HFFc6 (cell line): ENCODE measurements at places on chromosomes 4 and X. TPM values are rescaled to one million over a fixed set of nuclear protein-coding genes. Genes with fewer than 3 reads are reported as not detected.
A peak's percentile ranks its signal among the peaks of the same experiment; 100 is the strongest.

GRCh38 chr4:180727478-180727877, 1515.7 kb upstream of the TENM3 start:
- H3K27ac ChIP-seq: no peak overlapping the region
- DNase-seq: no peak
- H3K36me3 ChIP-seq: no peaks in the 10 kb centered on the region
- H3K4me1 ChIP-seq: no peaks in the 10 kb centered on the region
- H3K4me3 ChIP-seq: no peak overlapping the region

The GNRHR gene
- not detected in 3 replicates for total RNA-seq

The AFM gene
- not detected in 3 replicates for total RNA-seq

GRCh38 chr4:70583952-70584834, 7.9 kb upstream of the AMBN start:
- H3K4me3 ChIP-seq: no peak overlapping the region
- no peak for DNase-seq
- H3K27me3 ChIP-seq: peaks cover 4% of the 10 kb centered on the region; the same call in 1 of the 2 replicates
- H3K36me3 ChIP-seq: no peaks in the 10 kb centered on the region

DNA sequence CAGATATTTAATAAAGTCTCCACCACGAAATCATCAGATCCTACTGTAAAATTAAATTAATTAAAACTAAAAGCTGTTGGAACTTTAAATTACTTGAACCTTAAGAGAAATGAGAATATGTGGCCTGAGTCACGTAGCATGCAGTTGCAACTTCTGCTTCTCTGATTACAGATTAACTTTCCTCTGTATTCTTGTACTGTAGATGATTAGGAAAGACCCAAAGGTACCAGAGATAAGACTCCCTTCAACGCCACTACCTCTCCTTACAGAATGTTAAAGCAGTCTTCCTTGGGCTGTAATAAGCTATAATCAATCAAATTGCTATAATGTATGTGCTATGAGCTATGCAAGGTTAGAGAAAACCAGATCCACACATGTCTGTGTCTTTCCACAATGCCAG, 47.9 kb downstream of the FAM13A start:
- no peak overlapping the region for H3K4me3 ChIP-seq
- no peak for DNase-seq
- peaks cover 23% of the 10 kb centered on the region for H3K4me1 ChIP-seq
- no peak overlapping the region for H3K27ac ChIP-seq
- peaks cover 32% of the 10 kb centered on the region for H3K36me3 ChIP-seq

- H3K27ac ChIP-seq: peak overlapping the region; percentile 78
- no peaks in the 10 kb centered on the region for H3K27me3 ChIP-seq
- H3K36me3 ChIP-seq: no peaks in the 10 kb centered on the region; the same call in 1 of the 2 replicates
- peak overlapping the region; percentile 84 for H3K4me3 ChIP-seq
Observed at GRCh38 chrX:139890991-139891700, 41.7 kb downstream of the ATP11C start.

GRCh38 chr4:189087971-189088370, 852.7 kb upstream of the FRG1 start:
- H3K27me3 ChIP-seq: no peaks in the 10 kb centered on the region
- H3K4me1 ChIP-seq: peaks cover 25% of the 10 kb centered on the region
- no peaks in the 10 kb centered on the region for H3K36me3 ChIP-seq
- H3K27ac ChIP-seq: no peak overlapping the region
- no peak for DNase-seq
- H3K4me3 ChIP-seq: no peak overlapping the region

DNA sequence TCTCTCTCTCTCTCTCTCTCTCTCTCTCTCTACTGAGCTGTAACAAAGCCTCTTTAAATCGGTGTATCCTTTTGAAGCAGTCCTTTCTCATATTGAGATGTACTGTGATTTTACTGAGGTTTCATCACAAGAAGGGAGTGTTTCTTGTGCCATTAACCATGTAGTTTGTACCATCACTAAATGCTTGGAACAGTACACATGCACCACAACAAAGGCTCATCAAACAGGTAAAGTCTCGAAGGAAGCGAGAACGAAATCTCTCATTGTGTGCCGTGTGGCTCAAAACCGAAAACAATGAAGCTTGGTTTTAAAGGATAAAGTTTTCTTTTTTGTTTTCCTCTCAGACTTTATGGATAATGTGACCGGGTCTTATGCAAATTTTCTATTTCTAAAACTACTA, 37.2 kb downstream of the HPF1 start:
- peaks cover 11% of the 10 kb centered on the region for H3K4me1 ChIP-seq
- no peak overlapping the region for H3K27ac ChIP-seq
- DNase-seq: no peak
- no peak overlapping the region for H3K4me3 ChIP-seq

The CLDN2 gene
- not detected in 2 replicates for total RNA-seq

The CYBB gene
- not detected in 3 replicates for total RNA-seq

DNA sequence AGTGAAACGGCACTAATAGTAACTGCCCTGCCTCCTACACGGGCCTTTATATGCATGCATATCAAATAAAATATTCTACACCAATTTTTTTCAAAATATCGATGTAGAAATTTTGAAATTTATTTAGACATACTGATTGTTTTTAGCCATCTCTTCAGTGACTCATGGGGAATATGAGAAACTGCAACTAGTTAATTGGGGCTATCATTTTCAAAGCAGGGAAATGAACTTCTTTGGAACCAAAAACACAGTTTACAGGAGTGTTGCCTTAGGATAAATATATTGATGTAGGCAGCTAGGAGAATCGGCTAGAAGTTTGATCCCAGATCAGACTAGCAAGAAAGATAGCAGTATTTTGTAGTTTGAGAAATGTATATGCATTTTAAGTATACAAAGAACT, 1010.8 kb upstream of the AGA start:
- no peaks in the 10 kb centered on the region; the same call in 1 of the 2 replicates for H3K36me3 ChIP-seq

DNA sequence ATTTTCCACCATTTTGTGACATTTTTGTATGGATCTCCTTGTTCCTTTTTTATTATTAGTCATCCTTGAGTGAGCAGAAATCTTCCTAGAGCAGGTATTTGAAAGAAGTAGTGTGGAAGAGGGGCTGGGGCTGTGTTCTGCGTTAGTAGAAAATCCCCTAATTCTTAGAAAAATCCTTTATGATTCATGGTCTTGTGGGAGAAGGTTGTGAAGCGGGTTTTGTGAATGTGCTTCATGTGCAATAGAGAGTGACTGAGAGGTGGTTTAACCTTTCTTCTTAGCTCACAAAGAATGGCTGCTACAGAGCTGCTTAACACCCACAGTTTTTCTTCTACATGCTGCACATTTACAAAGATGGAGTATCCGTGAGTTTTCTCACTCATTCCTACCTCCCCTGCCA, 220.5 kb downstream of the IDS start:
- H3K4me3 ChIP-seq: no peak overlapping the region
- no peak overlapping the region for H3K27ac ChIP-seq
- H3K36me3 ChIP-seq: no peaks in the 10 kb centered on the region
- H3K27me3 ChIP-seq: no peaks in the 10 kb centered on the region
- no peaks in the 10 kb centered on the region for H3K4me1 ChIP-seq

DNA sequence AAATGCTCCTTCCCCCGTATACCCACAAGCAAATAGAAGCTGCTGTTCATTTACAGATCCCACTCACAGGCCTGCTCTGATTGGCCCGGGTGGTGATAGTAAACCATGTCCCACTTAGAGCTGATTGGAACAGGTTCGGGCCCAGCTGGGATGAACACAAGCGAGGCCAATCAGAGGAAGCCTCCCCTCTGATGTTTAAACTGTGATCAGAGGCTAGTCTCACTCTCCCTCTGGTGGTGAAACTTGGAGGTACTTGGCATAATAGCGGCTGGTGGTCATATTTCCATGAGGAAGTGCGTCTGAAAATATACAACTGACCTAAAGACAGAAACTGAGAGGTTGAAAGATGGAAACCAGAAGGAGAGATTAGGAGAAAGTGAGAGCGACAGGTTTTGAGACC, 51.5 kb upstream of the TRPC3 start:
- DNase-seq: no peak
- H3K27me3 ChIP-seq: peaks cover 5% of the 10 kb centered on the region; the same call in 1 of the 2 replicates
- no peaks in the 10 kb centered on the region for H3K36me3 ChIP-seq
- H3K4me3 ChIP-seq: no peak overlapping the region
- no peak overlapping the region for H3K27ac ChIP-seq

The PLXNB3 gene
- total RNA-seq: 13.2 to 39.4 TPM (median 30.9 TPM) in 3 replicates

DNA sequence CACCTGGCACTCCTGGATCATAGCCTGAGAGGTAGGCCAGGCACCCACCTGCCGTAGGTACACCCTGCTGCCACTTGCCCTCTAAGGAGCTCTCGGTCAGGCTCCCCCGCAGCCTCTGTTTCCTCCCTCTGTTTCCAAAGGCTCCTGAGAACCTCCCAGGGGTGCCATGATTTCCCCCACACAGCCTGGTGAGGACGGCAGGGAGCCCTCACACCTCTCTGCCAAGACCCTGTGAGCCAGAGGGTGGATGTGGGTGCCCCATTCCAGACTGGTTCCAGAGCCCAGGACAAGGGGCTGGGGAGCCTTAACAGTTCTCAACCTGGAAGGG, 1.6 kb upstream of the ABLIM2 start:
- H3K27ac ChIP-seq: no peak overlapping the region
- peaks cover 26% of the 10 kb centered on the region for H3K27me3 ChIP-seq
- no peak overlapping the region; the same call in 1 of the 2 replicates for H3K4me3 ChIP-seq
- no peak for DNase-seq

DNA sequence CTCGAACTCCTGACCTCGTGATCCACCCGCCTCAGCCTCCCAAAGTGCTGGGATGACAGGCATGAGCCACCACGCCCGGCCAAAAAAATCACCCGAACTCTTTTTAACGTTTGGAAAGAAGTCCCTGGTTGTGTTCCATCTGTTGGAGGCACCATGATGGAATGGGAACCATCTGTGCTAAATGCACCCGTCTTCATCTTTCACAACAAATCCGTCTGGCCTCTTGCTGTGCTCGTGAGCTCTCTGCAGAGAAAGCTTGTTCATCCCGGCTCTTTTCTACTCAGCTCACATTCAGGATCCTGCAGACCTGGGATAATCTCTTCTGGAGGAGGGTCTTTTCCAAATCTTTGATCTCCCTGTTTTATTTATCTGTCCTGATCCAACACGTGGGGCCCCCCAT, 188.8 kb downstream of the CRLF2 start:
- peaks cover 24% of the 10 kb centered on the region for H3K27me3 ChIP-seq
- no peak for DNase-seq
- H3K36me3 ChIP-seq: no peaks in the 10 kb centered on the region
- H3K4me1 ChIP-seq: no peaks in the 10 kb centered on the region

- H3K27ac ChIP-seq: peak overlapping the region; percentile 24; the same call in 1 of the 2 replicates
- peaks cover 4% of the 10 kb centered on the region for H3K27me3 ChIP-seq
- H3K4me1 ChIP-seq: peaks cover 25% of the 10 kb centered on the region
- no peak overlapping the region for H3K4me3 ChIP-seq
- peak; percentile 23 for DNase-seq
Observed at GRCh38 chr4:106034220-106034619, 138.9 kb downstream of the NPNT start.

DNA sequence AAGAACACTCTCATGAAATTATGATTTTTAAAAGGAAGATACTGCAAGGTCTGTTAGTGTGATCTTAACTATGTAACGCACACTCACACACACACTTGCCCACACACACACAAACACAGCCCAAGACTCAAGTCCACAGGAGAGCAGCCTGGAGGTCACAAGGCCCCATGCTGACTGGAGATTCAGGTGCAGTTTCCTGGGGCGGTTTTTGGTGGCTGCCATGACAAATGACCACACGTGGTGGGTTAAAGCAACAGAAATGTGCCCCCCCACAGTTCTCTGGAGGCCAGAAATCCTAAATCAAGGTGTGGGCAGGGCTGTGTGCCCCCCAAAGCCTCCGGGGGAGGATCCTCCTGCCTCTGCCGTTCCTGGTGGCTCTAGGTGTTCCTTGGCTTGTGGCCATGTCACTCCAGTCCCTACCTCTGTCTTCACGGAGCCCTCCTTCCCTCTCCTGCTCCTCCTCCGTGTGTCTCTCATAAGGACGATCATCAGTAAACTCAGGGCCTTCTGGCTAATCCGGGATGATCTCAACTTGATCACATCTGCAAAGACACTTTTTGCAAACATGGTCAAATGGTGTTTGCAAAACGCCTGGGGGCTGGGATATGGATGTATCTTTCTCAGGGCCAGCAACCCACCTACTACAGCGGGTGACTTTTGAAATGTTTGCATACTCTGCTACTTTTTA, 9.7 kb upstream of the HTRA3 start:
- H3K27ac ChIP-seq: no peak overlapping the region
- peaks cover 18% of the 10 kb centered on the region for H3K4me1 ChIP-seq
- no peak overlapping the region for H3K4me3 ChIP-seq
- no peak for DNase-seq
- peaks cover 21% of the 10 kb centered on the region for H3K27me3 ChIP-seq
- H3K36me3 ChIP-seq: no peaks in the 10 kb centered on the region

DNA sequence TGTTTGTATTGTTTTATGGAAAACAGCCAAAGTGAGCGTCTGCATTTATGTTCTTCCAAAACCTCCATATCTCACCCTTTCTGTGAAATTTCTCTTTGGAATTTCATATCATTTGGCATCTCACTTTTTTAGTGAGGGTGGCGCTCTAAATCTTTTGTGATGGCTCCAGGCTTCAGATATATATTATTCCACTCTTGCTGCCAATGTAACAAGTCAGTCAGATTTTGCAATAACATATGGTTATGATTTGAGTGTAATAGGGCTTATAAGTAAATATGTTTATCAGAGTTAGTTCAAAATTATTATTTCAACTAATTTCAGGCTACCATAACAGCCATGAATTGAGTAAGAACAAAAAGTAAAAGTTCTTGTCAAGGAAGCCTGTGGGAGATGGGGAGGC, 314.7 kb downstream of the PDGFC start:
- no peak overlapping the region for H3K4me3 ChIP-seq
- H3K27me3 ChIP-seq: no peaks in the 10 kb centered on the region
- DNase-seq: no peak
- peaks cover 7% of the 10 kb centered on the region for H3K36me3 ChIP-seq

- peaks cover 4% of the 10 kb centered on the region; the same call in 1 of the 2 replicates for H3K36me3 ChIP-seq
- H3K4me1 ChIP-seq: peaks cover 43% of the 10 kb centered on the region
- no peak overlapping the region for H3K4me3 ChIP-seq
- no peaks in the 10 kb centered on the region for H3K27me3 ChIP-seq
Observed at GRCh38 chr4:141896687-141897086, 260.3 kb downstream of the IL15 start.

- peaks cover 24% of the 10 kb centered on the region for H3K4me1 ChIP-seq
- H3K36me3 ChIP-seq: no peaks in the 10 kb centered on the region
- no peak for DNase-seq
- H3K4me3 ChIP-seq: no peak overlapping the region
- no peak overlapping the region for H3K27ac ChIP-seq
Observed at GRCh38 chr4:52552778-52553177, 106.3 kb downstream of the USP46 start.

DNA sequence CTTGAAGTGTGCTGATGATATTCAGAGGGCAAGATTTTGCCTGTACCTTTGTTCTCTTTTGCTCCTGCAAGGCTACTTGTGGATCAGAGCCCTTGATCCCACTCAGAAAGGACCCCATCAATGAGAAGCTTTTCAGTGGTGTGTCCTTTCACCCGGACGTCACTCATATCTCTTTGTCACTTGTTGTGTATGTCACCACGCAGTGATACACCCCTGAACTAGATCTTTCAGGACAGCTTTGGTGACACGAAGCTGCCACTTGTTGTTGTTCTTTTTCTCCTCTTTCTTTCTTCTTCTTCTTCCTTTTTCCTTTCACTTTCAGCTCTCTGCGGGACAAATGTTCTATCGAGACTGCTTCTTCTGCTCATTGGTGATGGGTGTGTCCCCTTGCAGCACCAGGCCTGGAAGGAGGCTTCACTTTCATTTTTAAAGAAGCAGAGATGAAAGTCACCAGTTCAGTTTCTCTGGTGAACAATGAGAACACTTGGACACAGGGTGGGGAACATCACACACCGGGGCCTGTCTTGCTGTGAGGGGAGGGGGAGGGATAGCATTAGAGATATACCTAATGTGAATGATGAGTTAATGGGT, 83.6 kb downstream of the NBDY start:
- H3K27ac ChIP-seq: no peak overlapping the region
- peaks cover 19% of the 10 kb centered on the region for H3K4me1 ChIP-seq

The INTU gene
- total RNA-seq: 3.9 to 5.7 TPM (median 5.4 TPM) in 3 replicates

The OPHN1 gene
- 8.6 and 11.0 TPM in 2 replicates for total RNA-seq
